ENCODE measurements at places on chromosomes 6 and 20.

GRCh38 chr6:139940741-139941729 is 566.6 kb upstream of the CITED2 start:
- peak; percentile 68 for DNase-seq

GRCh38 chr6:41278699-41279405 is 7.6 kb downstream of the TREM1 start:
- peak; percentile 51 for DNase-seq

DNA sequence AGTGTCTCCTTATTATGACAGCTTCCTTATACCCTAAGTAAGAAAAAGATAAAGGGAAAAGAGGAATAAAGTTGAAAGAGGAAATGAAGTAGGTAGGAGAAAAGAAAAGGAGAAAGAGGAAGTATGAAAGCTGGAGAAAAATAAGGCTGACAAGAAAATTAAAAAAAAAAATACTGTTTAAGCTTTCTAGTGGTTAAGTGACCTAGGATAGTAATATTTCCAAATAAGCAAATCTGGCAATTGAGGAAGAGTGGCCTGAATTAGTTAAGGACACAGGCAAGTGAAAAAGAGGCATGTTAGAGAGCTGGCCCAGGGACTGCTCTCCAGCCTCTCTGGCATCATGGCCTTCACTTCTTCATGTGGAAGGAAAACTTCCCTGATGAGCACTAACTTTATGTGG is 76.5 kb upstream of the ADGRF1 start:
- no peak for DNase-seq

GRCh38 chr6:166949528-166950442 is 6.6 kb downstream of the RNASET2 start:
- no peak for DNase-seq

DNA sequence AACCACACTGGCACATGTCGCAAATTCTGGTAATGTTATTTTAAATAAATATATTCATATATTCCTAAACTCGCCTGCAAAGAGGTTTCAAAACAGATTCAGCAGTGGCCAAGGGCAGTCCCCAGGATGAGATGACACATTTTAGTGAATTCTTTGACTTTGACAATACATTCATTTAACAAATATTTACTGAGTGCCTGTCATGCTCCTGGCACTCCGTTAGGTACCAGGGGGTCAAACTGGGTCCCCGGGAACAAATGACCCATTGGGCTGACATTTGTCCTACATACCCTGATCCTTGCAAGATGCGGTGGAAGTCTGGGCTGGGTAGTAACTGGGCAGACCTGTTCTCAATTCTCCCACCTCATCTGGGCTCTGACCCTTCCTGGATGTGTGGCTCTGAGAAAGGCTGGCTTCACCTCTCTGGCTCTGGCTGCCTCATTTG is 74.9 kb downstream of the FYN start:
- no peak for DNase-seq

DNA sequence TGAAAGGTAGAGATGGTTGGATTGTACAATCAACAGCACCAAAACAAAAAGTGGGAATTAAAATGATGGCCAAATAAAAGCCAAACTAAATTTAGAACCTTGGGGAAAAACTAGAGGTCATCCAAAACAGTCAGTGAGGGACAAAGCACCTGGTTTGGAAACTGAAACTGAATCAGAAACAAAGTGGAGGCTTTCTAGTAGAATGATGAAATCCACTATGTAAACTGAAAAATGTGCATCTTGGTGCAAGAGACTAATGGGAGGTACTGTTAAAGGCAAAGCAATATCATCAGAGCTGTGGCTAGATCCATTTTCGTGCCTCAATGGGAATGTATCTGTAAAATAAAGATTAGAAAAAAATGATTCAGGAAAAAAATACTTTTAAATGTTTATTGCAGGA is 380.0 kb upstream of the GJE1 start:
- DNase-seq: no peak

DNA sequence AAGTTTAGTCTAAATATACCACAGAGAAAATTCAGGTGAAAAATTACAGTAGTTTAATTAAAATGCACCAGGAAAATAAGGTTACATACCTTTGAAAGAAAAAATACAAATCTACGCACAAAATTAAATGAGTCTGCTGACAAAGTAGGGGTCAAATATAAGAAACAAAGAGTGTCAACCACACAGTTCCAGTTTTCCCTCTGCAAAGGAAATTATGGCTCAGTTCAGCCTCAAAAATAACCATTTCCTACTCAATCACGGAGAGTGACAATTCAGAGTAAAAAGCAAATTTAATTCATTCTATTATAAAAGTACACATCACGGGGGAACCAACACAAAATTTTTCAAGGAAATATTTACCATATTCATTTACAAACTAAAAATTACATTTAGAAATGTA is 124.8 kb downstream of the PTPRK start:
- DNase-seq: no peak

GRCh38 chr6:110874880-110875547 is 429 bp downstream of the AMD1 start:
- DNase-seq: no peak

GRCh38 chr6:20877008-20877937 is 343.0 kb downstream of the CDKAL1 start:
- peak; percentile 93 for DNase-seq

DNA sequence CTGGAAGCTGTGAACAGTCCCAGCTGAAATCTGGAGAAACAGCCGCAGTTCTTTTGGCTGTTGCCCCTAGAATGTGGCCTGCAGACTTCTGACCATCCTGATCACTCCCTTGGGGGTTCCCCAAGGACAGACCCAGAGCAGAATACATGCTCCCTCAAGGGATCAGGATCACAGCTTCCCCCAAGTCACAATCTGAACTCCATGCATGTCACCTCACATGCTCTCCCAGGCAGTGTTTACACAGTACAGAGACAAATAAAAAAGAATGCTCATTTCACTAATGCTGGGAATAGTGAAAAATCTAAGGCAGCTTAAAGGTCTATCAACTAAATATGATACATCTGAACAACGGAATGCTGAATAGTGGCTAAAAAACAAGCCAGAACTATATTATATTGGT is 20.5 kb downstream of the SPAG4 start:
- no peak for DNase-seq

DNA sequence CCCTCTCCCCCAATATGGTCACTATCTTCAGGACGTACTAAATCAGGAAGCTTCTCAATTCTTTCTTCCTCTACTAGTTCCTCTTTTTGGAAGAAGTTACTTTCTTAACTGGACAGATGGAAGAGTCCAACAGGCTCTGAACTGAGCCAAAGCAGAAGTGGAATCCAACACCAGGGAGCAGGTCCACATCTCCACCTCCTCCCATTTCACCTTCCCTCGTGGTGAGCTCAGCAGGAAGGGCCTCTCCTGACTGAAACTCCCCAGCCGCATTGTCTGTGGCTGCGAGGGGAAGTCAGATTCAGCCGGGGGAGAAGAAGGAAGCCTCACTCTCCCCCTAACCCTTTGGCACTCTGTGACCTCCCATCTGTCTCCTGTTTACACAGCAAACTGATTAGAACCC is 63.8 kb upstream of the UST start:
- no peak for DNase-seq

DNA sequence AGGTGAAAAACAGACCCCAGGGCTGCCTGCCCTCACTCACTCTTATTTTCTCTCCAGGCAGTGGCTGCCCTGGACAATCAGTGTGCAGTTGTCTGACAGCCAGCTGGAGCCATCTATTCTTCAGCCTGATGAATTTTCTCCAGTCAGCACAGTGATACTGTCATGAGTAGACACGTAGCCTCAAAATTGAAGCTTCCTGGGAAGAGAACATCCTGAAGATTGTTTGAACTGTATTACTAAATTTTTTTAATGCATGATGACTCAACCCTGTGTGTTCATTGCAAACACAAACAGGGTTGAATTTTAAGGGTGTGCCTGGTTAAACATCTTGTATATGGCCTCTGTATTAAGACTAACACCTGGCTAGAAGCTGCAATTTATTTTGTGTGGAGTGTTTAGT is 49.8 kb upstream of the STXBP5 start:
- peak; percentile 91 for DNase-seq

DNA sequence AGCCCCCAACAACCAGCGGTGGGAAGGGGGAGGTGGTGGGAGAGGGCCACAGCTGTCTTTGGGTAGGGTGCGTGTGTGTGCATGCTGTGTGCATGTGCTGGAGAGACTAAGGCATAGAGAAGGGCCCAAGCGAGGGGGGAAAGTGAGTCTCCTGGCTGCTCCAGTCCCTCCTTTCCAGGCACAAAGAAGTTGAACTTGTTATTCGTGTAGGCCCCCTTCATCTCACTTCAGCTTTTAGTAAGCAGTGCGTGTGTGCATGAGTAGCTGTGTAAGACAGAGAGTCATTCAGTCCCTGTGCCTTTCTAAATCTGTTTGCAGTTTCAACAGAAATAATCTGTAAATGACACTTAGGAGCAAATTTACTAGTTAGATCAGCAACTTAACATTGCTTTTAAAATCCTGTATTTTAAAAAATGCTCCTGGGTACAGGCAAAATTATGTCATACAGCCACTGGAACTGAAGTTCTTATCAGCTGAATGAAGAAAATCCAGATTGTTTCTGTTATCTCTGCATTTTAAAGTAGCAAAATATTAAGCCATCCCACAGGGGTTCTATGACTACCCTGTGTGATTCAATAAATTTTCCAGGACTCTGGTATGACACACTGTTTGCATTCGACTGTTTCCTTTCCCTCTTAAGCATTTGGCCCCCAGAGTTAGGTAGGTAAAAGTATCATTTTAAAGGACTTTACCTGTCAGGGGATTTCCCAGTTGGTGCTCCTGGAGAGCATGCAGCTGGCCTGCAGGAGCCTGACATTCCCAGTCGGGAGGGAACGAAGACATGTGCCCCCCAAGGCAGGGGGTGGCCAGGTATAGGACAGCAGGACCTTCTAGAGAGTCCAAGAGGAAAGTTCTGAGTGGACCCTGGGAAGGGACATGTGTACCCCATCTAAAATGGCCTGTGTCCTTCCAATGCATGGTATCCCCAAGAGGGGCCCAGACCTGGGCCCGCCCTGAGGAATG is 39.0 kb downstream of the MTRES1 start:
- DNase-seq: no peak

DNA sequence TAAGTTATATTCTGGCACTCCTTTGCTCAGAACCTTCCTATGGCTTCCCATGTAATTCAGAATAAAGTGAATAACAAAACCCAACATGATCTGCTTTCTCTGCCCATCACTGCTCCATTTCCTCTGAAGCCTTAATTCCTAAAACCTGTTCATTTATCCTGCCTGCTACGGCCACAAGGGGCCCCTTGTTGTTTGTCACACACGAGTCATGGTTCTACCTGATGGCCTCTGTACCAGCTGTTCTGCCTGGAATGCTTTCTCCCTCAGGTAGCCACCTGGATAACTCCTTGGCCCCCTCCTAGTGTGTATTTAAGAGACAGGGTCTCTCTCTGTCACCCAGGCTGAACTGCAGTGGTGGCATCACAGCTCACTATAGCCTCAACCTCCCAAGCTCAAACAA is 26.8 kb downstream of the ERGIC3 start:
- DNase-seq: no peak

DNA sequence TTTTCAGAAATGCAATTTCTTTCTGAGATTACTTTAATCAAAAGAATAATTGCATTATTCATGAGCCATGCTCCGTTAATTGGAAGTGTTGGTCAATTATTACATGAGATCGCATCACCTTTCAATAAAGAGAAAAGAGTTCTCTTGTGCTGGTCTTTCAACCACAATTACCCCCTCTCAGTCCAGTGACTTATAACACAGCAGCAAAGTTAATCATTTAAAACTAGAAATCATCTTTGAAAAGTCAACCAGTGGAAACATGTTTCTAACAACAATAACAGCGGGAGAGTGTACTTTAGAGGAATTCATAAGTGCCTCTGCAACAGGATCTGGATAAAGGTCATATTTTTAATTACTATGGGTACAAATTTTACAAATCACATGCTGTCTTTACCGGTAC is 384.4 kb upstream of the AGPAT4 start:
- no peak for DNase-seq

DNA sequence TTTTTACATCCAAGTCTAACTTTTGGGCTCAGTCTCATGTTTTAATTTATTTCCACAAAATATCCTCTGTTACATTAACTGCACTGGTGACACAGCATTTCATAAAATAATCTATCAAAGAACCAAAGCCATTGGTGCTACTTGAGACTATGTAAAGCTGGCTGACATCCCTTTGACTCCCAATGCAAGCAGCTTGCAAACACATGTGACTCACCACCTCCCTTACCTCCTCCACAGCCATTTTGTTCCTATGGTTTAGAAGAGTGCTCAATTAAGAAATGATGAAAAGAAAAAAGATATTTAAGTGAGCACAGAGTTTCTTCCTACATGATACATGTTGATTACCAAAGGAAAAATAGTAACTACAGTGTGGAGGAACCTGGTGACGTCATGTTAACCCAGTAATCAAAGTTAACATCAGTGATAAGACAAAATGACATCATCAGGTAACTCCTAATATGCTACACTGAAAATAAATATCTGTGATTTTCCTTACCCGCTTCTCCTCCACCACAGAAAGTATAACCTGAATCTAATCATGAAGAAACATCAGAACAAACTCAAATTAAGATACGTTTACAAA is 53.3 kb upstream of the LGSN start:
- DNase-seq: no peak

GRCh38 chr20:46622165-46622564 is 29.1 kb downstream of the SLC13A3 start:
- DNase-seq: peak; percentile 36

DNA sequence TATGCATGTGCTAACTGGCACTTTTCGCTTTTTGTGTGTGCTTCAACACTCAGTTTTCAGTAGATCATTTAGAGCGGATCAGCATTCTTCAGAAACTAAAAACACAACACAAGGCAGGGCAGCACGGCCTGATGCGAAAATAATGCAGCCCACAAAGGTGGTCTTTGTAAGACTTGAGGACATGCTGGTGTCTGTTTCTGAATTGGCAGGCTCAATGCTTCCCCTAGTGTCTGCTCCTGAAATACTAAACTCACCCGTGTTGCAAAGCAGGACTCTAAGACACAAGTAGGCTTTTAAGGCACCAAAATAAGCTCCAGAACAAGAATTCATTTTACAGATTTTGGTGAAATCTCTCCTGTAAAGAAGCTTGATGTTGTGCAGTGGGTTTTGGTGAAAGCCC is 676.5 kb downstream of the TENT5A start:
- peak; percentile 24 for DNase-seq

DNA sequence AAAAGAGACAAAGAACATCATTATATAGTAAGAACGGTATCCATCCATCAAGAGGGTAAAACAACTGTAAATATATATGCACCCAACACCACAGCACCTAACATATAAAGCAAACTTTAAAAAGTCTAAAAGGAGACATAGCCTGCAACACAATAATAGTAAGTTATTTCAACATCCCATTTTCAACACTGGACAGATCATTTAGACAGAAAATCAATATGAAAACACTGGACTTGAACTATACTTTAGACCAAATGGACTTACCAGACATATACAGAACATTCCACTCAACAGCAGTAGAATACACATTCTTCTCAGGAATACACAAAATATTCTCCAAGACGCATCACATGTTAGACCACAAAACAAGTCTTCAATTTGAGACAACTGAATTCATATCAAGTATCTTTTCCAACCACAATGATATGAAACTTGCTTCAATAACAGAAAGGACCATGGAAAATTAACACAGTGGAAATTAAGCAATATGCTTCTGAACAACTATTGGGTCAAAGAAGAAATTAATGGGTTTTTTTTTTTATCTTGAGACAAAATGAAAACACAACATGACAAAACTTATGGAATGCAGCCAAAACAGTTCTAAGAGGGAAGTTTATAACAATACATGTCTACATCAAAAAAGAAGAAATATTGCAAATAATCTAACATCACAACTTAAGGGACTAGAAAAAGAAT is 23.9 kb upstream of the ASF1A start:
- DNase-seq: peak; percentile 70

- DNase-seq: no peak
Measured at GRCh38 chr6:73955800-73956199, 259.8 kb downstream of the CD109 start.

- DNase-seq: no peak
Measured at GRCh38 chr6:99308788-99309187, 40.7 kb downstream of the FAXC start.
